NCI-H2171 treated with DMSO at 0.1 percent for 48 hours (cell line): ENCODE measurements at places on chromosomes 13 and 19.

DNA sequence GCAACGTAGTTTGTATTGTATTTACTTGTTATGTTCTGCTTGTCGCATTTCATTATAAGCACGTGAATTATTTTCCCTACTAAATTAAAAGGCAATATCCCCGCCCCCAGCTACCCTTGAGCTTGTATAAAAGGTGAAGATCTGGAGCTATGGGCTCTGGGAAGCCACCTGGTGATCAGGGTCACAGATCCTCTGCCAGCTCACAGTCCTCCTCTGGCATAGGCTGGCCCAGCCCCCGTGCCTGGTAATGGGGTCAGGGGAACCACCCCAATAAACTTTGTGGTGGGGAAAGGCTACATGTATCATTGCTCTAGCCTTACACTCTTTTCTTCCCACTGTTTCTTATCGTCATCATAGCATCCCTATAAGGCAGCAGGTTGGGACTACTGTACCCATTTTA lies 190.2 kb upstream of the TSHZ3 start:
- DNase-seq: no peak

GRCh38 chr13:42812316-42812715 lies 30.9 kb downstream of the FAM216B start:
- no peak for DNase-seq

- DNase-seq: no peak
Observed at GRCh38 chr19:45873219-45873772, 9.2 kb downstream of the FOXA3 start.

GRCh38 chr13:34990399-34991214 lies 48.5 kb downstream of the NBEA start:
- DNase-seq: no peak

- no peak for DNase-seq
Observed at GRCh38 chr13:106424805-106425204, 110.7 kb downstream of the EFNB2 start.

- DNase-seq: no peak
Observed at GRCh38 chr19:41540041-41540695, 35.8 kb upstream of the CEACAM21 start.

DNA sequence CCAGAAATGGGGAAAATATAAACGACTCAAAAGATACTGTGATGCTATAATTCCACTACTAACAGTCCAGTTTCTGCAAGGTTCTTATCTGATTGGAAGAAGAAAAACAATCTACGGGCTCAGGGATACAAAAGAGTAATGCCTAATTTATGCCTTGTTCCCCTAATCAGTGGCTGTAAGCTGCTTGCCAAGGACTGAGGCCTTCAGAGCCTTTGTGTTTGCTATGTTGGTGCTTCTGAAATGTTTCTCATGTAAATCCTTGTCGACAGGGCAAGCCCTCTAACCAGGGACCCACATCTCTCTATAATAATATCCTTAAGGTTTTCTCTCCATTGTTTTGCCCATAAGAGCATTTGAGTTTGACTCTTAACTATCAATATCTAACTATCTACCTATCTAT lies 89.7 kb upstream of the CLDN10 start:
- no peak for DNase-seq

DNA sequence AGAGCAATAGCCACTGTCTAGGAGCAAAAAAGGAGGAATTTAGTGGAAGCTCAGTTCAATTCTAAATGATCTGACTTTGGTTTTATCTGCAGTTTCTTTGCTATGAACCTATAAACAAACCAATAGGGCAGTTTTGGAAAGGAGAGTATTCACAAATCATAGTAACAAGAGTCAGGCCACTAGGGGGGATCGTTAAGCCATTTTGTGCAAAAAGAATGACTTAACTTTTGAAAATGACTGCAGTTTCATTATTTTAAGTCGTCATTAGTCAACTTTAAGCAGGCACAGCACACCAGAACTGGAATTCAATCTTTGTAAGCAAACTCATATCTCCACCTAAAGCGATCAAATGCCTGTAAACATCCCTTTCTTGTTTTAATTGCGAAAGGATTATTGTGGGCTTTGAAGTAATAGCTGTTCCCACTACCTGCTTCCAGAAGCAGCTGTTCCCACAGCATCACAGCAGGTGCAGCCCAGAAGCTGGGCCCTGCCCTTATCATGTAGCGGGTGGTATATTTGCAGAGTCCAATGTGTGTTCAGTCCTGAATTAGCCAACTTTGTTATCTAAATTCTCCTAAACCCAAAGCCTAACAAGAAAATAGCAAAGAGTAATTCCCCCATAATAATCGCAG lies 51.5 kb downstream of the SOX21 start:
- peak; percentile 54 for DNase-seq

- peak; percentile 74 for DNase-seq
Observed at GRCh38 chr13:100090861-100091260, 2.0 kb downstream of the PCCA start.

DNA sequence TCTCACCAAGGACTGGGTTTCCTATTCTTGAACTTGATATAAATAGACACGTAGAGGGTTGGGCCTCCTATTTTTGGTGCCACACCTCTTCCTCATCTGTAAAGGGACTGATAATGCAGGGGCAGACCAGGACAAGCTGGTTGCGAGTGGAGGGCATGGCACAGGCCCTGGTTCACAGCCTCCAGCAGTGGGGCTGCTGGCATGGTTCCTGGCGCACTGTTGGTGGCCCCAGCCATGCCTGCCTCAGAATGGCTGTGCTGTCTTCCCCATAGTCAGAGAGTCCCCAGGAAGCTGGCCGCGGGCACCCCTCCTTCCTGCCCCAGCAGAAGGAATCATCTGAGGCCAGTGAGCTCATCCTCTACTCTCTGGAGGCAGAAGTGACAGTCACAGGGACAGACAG lies 10.5 kb upstream of the OVOL3 start:
- no peak for DNase-seq

DNA sequence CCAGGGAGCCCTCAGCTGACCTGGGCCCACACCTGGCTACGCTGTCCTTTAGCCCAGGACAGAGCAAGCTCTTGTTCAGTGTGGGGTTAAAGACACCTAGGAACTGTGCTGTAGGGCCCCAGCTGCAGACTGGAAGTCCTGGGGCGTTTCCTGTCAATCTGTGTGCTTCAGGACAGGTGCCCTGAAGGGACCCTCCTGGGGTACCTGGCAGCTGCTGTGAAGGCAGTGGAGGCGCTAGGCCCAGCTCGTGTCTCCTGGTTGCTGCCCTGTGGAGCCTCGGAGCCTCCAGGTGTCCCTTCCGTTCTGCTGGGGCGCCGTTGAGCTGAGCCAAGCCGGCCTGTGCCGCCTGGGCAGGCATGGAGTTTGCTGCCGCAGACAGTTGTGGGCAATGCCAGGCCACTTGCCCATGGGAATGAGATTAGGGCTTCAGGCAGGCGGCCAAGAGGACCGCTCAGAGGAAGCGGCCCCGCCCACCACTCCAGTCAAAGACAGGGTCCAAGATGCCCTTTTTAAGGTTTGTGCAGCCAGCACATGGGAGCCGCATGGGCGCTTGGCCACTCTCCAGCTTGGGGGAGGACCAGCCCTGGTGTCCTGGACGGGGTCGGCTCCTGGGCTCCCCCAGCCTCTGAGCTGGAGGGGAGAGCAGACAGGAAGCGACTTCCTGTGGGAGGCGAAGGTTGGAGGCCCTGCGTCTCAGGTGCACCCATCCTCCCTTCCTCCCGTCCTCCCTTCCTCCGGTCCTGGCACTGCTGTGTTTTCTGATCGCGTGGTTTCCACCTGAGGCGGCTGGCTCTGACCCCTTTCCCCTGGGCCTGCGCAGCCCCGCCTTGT lies 4.0 kb downstream of the PTBP1 start:
- no peak for DNase-seq

- no peak for DNase-seq
Observed at GRCh38 chr13:114082849-114083645, 49.4 kb downstream of the RASA3 start.

- DNase-seq: no peak
Observed at GRCh38 chr19:46863818-46864629, 3.2 kb downstream of the ARHGAP35 start.

- no peak for DNase-seq
Observed at GRCh38 chr19:36819130-36819630, 19.0 kb downstream of the ZNF790 start.

GRCh38 chr13:25844559-25845434 lies 207.0 kb downstream of the SHISA2 start:
- no peak for DNase-seq

DNA sequence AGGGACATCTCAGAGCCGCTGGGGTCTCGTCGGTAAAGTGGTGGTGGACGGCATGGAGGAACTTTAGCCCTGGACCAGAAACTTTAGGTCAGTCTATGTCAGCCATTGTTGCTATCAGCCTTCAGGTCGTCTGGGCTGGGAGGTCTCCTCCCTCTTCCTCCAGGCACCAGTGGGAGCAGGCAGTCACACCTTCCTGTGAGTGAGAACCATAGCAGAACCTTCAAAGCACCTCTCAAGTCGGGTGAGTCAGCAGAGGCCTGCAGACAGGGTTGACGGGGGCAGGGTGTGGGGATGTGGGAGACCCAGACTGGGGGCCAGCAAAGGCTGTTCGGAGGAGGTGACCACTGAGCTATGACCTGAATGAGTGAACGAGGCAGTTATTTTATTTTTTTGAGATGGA lies 15.4 kb upstream of the SBNO2 start:
- no peak for DNase-seq

- DNase-seq: peak; percentile 44
Observed at GRCh38 chr13:66659701-66660467, 570.3 kb downstream of the PCDH9 start.

DNA sequence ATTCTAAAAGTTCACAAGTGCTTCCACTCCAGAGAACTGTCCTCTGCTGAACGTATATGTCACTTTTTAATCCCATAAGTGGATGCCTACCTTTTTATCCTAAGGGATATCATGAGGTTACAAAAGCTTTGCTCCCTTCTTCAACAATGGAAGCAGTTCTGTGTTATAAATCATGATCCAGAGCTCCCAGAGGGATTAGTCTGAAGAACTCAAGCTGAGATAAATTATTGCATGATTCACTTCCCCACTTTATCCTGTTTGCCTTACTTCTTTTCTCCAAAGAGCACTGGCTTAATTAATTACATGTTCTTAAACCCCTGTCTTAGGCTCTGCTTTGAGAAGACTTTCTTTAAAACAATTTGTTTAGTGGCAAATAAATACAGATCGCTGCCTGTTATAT lies 246.7 kb downstream of the PCDH17 start:
- DNase-seq: no peak

DNA sequence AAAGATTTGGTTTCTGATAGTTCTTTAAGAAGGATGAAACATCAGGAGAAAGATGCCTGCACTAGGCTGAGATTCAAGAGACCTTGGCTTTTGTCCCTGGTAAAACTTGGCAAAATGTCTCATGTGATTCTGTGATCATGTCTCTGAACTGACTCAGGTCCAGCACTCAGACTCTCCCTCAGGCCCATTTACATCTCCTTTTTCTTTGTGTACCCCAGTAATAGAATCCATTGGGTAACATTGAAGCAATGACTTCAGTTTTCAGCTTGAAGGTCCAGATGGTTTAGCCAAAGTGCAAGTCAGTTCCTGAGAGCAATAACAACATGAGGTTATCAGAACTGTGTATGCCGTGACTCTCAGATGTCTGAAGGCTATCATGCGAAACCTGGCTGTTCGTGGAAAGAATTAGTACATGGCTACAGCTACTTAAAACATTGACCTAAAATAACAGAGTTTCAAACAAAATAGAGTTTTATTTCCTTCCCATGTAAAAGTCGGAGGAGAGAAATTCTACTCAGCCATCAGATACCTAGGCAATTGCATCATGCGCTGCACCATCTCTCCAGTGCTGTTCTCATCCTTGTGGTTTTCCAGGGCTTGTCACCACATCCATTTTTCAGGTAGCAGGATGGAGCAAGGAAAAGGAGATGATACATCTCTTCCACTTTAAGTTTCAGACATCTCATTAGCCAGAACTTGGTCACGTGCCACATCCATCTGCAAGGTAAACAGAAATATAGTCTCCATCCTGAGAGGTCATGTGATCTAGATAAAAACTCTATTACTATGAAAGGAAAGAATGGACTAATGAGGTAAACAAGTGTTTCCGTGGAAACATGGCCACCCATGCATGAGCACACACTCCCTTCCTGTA lies 117.3 kb downstream of the POSTN start:
- no peak for DNase-seq

DNA sequence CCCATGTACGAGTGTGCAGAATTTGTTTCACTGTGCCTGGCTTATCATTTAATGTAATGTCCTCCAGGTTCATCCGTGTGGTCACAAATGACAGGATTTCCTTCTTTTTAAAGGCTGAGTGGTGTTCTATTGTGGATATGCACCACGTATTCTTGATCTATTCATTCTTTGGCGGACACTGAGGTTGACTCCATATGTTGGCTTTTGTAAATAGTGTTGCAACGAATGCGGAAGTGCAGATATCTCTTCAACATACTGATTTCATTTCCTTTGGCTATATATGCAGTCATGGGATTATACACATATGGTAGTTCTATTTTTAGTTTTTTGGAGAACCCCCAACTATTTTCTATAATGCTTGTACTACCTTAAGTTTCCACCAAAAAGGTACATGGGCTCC lies 13.0 kb downstream of the OR7A5 start:
- DNase-seq: no peak

DNA sequence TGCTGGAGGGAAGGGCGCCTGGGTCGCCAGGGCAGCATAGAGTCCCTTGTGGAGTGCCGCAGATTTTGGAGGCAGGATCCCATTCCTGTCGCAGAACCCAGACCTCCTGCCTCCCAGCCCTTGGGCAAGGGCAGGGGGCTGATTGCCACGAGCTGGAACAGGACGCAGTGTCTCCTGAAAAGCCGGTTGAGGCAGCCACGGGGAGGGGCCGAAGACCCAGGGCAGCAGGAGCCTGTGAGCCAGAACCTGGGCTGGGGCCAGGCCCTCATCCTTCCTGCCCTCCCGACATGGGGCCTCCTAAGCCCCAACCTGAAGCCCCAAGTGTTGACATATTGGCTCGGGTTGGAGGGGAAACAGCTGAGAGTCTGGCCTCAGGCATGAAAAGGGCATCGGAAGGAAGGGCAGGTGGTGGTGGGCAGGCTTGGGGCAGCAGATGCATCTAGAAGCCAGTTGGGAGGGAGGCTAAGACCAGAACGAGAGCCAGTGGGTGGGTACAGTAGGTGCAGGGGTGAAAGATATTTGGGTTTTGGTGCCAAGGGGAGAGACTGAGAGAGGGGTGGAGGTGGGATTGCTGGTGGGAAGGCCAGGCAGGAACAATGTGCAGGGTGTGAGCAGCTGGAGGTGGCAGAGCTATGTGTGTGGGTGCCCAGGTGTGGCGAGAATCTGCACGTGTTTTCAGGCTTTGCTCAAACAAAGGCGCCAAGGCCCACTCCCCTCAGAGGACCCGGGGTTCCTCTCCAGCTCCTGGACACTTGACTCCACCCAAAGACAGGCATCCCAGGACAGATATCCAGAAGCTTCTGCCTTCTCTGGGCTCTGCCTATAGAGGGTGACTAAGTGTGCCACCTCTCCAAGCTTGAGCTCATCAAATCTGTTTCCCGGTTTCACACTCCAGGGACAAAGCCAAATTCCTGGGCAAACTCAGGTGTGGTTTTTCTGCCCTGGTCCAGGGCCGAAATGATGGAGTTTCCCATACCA lies 1.4 kb upstream of the SBSN start:
- no peak for DNase-seq

- DNase-seq: peak; percentile 11
Observed at GRCh38 chr19:3852614-3853254, 16.1 kb downstream of the ZFR2 start.
